ENCODE measurements at places on chromosomes 5 and 9.

DNA sequence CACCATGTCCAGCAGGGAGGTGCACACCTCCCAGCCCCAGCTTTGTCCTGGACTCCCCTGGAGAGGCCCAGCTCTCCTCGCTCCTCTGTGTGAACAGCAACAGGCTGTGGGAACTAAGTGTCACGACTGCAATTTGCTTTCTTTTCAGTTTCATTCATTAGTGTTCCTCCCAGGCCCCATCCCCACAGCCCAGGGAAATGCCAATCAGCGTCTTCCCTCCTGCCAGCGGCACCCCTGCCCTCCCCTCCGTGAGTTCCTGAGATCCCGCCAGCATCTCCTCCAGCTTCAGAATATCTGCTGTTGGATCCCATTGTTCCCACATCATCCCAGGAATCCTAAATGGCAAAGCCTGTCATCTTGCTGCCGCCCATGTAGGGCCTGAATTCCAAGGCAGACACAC is 13.1 kb upstream of the RPL26L1 start:
- no peak for DNase-seq

DNA sequence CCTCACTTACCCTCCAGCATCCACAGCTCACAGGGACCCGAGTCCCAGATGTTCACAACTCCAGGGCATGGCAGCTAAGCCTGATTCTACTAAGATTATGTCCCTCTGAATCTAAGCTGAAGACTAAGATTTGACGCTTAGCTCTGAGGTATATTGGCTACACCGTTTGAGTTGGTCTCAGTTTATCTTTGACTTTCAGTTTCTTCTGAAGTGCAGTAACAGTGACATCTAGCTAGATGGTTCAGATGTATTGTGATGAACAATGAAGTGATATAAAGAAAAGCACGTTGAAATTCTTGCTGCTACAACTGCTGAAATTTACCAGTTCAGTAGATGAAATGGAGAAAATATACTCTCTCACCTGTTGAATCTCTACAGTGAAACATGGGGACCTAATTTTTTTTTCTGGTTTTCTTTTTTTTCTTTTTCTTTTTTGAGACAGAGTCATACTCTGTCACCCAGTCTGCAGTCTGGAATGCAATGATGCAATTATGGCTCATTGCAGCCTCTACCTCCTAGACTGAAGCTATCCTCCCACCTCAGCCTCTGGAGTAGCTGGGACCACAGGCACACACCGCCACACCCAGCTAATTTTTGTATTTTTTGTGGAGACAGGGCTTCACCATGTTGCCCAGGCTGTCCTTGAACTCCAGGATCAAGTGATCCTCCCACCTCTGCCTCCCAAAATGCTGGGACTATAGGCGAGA is 15.7 kb downstream of the RFK start:
- DNase-seq: no peak

GRCh38 chr9:92747459-92748232 is 17.0 kb downstream of the BICD2 start:
- no peak for DNase-seq

DNA sequence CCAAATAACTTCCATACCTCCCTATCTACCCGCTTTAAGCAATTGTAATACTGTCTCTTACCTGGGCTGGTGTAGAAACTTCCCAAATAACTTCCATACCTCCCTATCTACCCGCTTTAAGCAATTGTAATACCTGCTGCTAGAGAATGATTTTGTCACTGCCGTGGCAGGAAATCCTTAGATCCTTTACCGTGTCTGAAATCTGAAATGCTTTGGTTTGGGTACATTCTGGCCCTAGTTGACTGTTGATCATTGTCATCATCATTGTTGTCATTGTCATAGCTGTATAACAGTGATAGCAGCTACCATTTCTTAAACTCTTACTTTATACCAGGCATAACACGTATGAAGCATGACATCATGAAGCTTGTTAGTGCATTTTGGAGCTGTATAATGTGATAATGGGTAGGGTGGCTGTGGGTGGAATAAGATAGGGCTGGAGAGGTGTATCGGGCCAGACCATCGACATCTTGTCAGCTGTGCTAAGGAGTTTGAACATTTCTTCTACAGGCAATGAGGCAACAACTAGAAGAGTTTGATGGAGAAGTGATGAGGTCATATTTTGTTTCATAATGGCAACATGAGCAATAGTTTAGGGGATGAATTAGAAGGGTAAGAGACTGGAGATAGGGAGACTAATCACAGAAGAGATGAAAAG is 15.7 kb downstream of the PIP5K1B start:
- DNase-seq: no peak

All from D721Med (cell line).